ENCODE measurements at places on chromosomes 4 and X. TPM values are rescaled to one million over a fixed set of nuclear protein-coding genes. Genes with fewer than 3 reads are reported as not detected.

- no peak for DNase-seq
Observed at GRCh38 chr4:40622913-40623312, 6.8 kb downstream of the RBM47 start.

Gene LUZP4
- not detected for total RNA-seq

Gene ZCCHC18
- 0.76 TPM for total RNA-seq

Gene MYL5
- 35.0 TPM for total RNA-seq

GRCh38 chr4:23614284-23614892 lies 275.5 kb downstream of the PPARGC1A start:
- DNase-seq, result no peak

Gene GAGE1
- total RNA-seq, result not detected

Gene PTPN13
- 0.66 TPM for total RNA-seq

Gene PABPC5
- total RNA-seq, result not detected

- no peak for DNase-seq
Observed at GRCh38 chr4:85092943-85093342, 126.5 kb upstream of the WDFY3 start.

DNA sequence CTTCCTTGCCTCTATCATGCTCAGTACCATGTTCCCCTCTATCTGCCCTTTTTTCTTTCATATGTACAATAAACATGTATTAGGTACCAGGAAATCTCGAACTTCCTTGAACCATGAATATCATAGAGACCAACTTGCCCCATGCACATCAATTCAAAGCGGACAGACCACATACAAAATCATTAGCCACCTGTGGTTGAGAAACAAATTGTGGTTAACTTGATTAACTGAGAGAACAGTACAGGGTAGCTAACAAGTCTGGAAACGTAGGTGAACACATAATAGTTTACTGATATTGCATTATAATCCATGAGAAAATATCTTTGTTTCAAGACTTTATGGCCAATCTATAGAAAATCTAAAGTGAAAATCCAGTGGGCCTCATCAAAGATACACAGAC lies 8.2 kb downstream of the CASP3 start:
- DNase-seq, result no peak

- DNase-seq, result no peak
Observed at GRCh38 chrX:68648960-68649359, 1.5 kb downstream of the STARD8 start.

DNA sequence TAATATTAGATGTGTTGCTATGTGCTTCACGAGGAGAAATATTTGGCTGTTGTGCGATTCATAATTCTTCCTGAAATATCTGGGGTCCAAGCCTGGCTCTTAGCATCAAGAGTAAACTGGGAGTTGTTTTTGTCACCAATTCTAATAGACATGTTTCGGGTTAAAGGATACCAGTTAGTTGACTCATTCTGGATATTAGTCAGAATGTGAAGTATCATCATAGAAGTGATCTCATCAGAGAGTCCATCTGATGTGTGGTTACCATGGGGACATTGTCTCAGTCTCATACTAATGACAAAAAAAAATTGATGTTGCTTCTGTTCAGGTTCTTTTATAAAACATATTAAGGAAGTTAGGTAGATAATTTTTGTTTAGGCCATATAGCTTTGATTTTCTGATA lies 57.2 kb upstream of the MTMR1 start:
- no peak for DNase-seq

Gene TLR2
- total RNA-seq, result 1.0 TPM

DNA sequence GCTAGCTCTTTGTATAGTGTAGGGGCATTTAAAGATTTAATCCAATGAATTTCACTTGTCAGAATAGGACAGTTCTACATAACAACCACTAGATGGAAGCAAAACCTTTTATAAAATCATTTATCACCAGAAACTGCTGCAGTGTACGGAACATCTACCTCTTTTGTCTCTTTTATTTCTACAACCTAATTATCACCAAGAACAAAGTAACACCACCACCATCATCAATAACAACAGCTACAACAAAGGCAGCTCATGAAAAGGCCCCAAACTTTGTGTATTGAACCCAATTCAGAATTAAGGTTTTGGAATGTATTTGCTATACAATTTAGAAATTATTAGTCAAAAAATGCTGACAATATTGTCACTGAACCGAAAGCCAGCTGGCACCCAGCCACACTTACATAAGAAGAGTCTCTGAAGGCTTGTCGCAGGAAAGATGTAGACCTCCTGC lies 260.9 kb upstream of the RPS6KA3 start:
- no peak for DNase-seq

GRCh38 chr4:137387924-137388323 lies 144.4 kb downstream of the PCDH18 start:
- no peak for DNase-seq

GRCh38 chr4:122453384-122453995 lies 3.0 kb downstream of the IL2 start:
- no peak for DNase-seq

DNA sequence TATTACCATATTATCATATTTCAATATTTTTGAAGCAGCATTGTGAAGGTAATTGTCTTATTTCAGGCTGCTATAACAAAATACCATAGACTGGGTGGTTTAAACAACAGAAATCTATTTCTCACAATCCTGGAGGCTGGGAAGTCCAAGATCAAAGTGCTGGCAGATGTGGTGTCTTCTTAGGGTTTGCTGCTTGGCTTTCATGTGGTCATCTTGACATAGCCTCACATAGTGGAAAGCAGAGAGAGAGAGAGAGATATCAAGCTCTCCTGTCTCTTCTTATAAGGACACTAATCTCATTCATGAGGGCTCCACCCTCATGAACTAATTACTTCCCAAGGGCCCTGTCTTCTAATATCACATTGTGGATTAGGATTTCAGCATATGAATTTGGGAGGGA lies 119.7 kb upstream of the NUDT6 start:
- no peak for DNase-seq

- DNase-seq, result no peak
Observed at GRCh38 chr4:68401231-68401630, 46.0 kb upstream of the TMPRSS11E start.

- DNase-seq, result no peak
Observed at GRCh38 chr4:178395798-178396197, 953.6 kb upstream of the AGA start.

DNA sequence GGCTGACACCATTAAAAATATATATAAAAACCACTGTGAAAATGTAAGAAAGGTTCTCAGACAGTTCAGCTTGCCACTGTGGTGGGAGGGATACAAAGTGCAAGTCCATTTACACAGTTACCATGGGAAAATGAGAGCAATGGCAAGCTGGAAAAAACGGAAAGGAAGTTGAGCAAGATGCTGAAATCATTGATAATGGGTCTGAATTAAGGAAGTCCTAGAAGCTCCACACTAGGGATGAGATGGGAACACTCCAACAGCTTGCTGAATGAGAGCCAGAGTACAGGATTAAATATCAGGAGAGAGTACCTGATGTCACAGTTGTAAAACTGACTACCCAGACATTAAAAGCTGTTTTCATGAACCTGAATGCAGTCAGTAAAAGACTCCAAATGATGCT lies 218.6 kb downstream of the PRDM5 start:
- DNase-seq, result no peak

DNA sequence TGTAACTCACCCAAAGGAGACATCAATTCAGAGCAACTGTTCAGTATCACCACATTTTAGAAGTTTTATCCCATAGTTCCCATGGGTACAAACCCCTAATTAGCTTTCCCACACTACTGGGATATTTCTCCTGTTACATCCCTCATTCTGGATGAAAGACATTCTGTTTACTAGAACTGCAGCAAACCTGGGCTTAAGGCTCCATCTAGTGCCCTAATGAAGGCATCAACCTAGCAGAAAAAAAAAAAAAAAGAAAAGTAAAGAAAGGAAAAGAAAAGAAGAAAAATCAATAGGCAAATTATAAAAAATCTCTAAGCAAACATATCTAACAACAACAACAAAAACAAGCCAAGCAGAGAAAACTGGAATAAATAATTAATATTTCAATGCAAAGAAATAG lies 133.7 kb upstream of the CPXCR1 start:
- DNase-seq, result no peak

Data from activated T-helper 1 cell treated with anti-CD3 and anti-CD28 coated beads, Interleukin-12 subunit alpha, Interleukin-12 subunit beta, Interleukin-2, Interleukin-4 antibody, amounts not matched to agents 30 ng/mL and 10 ng/mL and 1 ng/mL, durations not matched to agents 14 hours and 24 hours and 36 hours (primary cell).